CD4-positive, alpha-beta T cell treated with Interleukin-15 for 4 hours (primary cell): ENCODE measurements at places on chromosomes 7 and 10.

- no peak for DNase-seq
These were observed 54.0 kb downstream of the LAMB4 start for GRCh38 chr7:108076156-108076555.

DNA sequence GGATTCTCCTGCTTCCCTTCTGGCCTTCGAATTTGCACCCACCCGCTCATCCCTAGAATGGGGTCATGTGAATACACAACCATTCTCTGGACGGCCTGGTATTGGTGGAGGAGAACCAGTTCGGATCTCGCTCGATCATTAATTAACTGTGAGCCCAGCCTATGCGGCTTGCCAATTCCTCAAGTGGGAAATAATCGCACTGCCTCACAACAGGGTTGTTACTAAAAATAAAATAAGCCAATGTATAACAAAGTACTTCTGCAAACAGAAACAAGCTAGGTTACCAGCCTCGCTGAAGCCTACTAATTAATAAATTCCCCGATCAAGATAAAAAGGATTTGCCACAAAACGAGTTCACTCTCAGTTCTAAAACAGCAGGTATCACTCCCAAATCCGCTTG, 16.2 kb downstream of the CTBP2 start:
- no peak for DNase-seq

DNA sequence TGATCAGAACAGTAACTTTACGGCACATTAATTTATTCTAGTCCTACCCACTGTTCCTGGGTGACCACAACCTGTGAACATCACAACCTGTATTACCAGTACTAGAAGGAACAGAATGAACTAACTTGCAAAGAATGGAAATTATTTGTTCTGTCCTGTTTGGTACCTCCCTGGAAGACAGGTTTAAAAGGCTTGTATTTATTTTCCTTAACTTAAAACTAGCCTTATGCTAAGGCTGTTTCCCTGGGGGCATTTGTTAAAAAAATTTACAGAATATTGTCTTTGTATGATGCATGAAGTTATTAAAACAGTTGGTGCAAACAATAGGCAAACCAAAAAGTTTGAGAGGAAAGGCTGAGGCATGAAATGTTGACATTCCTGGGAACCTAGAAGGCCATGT, 132.7 kb downstream of the DNAJC1 start:
- no peak for DNase-seq

DNA sequence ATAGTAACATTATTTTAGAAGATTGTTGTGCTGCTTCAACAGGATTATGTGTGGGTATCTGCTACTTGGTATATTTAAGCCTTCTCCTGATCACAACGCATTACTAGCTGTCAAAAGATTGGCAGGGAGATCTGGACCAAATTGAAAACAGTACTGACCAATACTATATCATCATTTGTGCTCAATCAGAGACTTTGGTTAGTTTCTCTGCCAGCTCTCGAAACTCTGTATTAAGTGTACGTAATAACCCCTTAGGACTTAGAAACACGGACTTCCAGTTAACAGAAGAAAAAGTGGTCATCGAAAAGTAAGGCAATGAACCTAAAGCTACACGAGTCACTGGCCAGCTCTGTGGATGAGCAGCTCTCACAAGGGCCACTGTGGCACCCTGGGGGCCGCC, 146.0 kb downstream of the EVX1 start:
- no peak for DNase-seq

GRCh38 chr7:135650831-135651573, 11.3 kb upstream of the STMP1 start:
- DNase-seq: no peak

GRCh38 chr7:131076711-131077181, 250.9 kb upstream of the MKLN1 start:
- no peak for DNase-seq

- DNase-seq: no peak
These were observed 13.4 kb downstream of the STEAP1B start for GRCh38 chr7:22486597-22486996.

DNA sequence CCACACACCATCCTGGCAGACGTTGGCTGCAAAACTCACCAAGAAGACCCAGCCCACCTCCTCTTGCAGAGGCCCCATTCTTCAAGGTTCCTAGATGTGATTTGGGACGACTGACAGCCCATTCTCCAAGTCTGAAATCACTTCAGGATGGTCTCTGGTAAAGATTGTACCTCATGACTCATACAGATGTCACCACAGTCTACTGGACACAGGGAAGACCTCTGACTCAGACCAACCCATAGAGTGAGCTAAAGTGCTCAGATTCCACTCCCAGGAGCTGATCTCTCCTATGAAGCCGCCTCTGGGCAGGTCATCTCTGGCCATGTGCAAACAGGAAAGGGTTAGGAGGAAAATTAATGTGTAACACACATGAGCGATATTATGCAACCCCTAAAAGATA, 102.4 kb upstream of the VWC2 start:
- DNase-seq: no peak

DNA sequence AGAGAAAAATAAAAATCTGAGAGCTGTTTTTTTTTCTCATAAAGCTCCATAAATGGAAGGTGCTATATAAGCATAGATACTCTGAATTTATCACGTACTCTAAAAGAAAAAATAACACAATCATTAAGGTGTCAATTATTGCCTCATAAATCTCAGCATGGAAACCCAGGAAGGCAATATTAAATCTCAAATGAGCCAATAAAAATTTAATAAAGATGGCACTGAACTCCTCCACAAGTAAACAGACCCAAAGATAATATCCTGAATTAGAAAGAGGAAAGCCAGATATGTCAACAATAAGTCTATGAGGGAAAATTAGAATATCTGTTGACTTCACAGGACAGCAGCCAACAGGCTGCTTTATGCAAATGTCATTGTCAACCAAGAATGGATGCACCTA, 66.5 kb downstream of the CDK6 start:
- DNase-seq: no peak

DNA sequence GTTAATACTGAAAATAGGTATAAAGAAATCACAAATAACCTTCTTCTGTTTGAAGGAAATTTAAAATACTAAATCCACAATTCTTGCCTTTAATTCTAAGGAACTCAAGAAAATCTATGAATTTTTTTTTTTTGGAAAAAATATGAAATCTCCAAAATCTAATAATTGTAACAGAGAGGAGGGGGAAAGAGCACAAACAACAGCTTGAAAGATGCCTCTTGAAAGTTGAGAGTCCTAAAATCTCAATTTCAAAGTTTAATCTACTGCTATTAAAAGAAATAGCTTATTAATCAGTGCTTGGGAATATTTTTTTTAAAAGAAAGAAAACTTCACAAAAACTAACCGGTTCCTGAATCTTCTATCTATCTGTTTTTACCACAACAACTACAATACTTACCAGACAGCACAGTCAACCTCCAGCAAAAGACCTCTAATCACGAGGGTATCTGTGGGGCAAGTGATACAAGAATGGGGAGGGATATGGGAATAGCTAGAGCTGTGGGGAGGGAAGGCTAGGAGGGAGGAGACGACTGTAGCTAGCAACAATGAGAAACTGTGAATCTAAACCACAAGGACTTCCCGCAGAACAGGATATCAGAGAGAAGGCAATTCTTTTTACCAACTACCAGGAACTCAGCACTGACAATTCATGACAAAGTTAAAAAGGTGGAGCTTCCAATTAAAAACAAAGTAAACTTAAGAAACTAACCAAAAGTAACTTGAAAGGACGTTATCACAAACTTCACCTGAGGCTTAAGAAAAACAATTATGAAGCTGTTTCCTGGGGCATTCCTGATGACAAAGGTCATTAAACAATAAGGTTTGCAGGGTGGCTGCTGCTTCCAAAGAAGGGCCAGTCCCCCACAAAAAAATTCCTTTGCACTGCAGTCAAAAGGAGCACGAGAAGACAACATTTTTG, at the start of gene USP54:
Gene USP54, minus strand, starts transcription at position 462 of the 919 bp plus-strand sequence. CDS start 15,684 bp downstream, outside the sequence.
- peak; percentile 35 for DNase-seq

- no peak for DNase-seq
These were observed 127.6 kb upstream of the CHST15 start for GRCh38 chr10:124220971-124221355.

- no peak for DNase-seq
These were observed 48.0 kb upstream of the CYP2C9 start for GRCh38 chr10:94890264-94891022.

- DNase-seq: no peak
These were observed 122.1 kb downstream of the EGFR start for GRCh38 chr7:55140941-55141278.

DNA sequence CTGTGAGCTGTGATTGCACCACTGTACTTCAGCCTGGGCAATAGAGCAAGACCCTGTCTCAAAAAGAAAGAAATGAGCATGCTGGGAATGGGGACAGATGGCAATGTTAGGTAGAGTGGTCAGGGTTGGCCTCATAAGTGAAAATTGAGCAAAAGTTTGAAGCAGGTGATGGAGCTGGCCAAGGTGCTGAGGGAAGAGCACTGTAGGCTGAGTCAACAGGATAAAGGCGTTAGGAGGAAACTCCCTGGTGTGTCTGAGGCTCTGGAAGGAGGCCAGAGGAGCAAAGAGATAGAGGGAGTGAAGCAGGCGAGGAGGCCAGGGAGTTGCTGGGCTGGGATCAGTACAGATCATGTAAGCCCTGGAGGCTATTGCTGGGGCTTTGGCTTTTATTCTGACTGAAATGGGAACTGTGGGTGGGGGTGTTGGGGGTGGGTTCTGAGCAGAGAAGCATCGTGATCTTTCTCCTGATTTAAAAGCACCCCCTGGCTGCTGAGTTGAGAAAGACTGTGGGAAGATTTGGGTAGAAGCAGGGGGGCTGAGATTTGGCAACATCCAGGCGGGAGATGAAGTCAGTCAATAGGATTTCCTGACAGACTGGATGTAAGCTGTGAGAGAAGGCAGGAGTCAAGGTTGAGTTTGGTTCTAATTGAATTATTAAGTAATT, 52.5 kb upstream of the VKORC1L1 start:
- DNase-seq: no peak

- no peak for DNase-seq
These were observed 138.9 kb downstream of the ADK start for GRCh38 chr10:74289951-74290350.

- DNase-seq: no peak
These were observed 549.5 kb upstream of the GRM3 start for GRCh38 chr7:86094166-86094669.

DNA sequence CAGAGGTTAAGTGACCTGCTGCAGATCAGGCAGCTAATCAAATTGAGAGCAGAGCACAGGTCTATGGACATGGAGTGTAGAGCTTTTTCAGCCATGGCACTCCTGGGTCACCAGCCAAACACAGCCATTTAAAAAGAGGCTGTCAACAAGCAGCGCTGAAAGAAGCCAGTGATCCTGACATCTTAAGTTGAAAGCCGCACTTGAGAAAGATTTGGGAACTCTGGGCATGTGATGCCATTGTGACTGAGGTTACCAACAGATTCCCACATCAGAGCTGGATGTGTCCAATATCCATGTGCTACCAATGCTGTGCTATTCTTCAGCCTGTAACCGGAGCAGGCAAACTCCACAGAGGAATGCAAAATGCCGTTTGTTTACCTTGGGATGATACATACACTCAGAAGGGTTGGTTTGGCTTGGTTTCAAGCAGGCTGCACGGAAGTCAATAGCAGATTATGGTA, 56.2 kb upstream of the ABLIM1 start:
- DNase-seq: no peak

GRCh38 chr7:124072603-124073309, 39.9 kb upstream of the TMEM229A start:
- DNase-seq: no peak

GRCh38 chr10:96858706-96859050, 26.6 kb downstream of the LCOR start:
- no peak for DNase-seq

DNA sequence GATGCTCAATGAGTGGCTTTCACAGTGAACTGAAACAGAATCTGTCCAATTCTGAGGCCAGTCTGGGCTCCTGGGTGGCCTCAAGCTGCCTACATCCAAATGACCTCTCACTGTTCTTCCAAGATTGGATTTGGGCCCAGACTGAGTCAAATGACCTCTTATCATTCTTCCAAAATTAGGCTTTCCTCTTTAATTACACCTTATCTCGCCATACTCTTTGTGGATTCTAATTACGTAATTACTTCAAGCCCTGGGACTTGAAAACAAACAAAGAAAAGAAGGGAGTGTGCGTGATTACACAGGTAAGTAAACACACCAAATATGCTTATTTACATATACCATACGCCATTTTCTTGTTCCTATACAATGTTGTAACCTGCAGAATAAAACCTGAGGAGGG, 18.8 kb downstream of the SORBS1 start:
- DNase-seq: no peak

- no peak for DNase-seq
These were observed 26.2 kb downstream of the C1GALT1 start for GRCh38 chr7:7208520-7208919.

GRCh38 chr10:97685395-97685958, 1.6 kb downstream of the AVPI1 start:
- DNase-seq: no peak

DNA sequence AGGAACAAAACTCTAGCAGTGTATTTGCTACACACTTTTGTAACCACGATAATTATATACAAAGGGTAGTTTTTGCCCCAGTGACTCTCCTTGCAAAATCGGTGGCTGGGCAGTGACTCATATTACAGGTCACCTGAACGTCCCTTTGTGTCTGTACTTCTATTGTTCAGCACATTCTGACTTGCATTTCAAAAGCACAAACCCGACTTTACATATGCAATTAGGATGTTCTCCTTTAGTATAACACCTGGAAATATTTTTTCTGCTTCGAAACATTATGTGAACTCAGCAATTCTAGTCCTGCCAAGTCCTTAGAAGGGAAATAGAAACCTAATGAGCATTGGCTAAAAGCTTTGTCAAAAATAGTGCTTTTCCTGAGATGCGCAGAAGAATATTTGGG, 6.0 kb downstream of the PRR15 start:
- DNase-seq: no peak

GRCh38 chr10:13213163-13213562, 21.0 kb downstream of the UCMA start:
- no peak for DNase-seq

DNA sequence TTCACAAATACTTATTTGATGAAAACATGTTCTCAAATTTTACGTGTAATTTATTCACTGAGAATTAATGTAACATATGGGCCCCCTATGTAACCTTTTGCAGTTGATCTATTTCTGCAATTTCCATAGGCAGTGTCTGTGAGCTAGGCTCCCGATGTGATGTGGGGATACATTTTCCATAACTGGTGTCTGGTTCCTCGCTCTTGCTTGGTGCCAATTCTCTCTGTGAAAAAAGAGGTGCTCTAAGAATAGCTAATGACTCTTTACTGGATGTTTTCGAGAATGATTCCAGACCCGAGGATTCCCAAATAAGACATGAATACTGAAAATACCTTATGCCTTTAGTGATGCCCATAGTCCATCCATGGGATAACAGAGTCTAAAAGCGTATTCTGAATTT, 286.7 kb upstream of the FZD8 start:
- DNase-seq: no peak

GRCh38 chr7:4000139-4000538, 682.0 kb upstream of the FOXK1 start:
- no peak for DNase-seq

- DNase-seq: no peak
These were observed 982 bp downstream of the COBL start for GRCh38 chr7:51315393-51316261.

DNA sequence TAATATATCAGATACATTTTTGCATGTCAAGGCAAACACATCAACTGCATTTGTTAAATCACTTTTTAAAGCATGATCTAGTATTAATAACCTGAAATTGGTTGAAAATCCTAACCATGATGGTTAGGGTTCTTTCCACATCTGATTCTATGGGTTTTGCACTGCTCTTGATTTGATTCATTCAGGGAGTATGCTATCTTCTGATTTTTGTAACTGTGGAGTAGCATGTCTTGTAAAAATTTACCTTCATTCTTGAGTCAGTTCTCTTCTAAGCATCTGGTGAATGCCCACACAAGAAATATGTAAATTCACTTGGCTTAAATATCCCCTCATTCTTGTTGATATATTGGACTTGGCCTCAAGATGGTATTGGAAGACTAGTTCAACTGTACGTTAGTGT, 178.7 kb downstream of the KLF6 start:
- DNase-seq: no peak
